Mesothelial cell of epicardium (in vitro differentiated cells): ENCODE measurements at places on chromosomes 4 and X.

DNA sequence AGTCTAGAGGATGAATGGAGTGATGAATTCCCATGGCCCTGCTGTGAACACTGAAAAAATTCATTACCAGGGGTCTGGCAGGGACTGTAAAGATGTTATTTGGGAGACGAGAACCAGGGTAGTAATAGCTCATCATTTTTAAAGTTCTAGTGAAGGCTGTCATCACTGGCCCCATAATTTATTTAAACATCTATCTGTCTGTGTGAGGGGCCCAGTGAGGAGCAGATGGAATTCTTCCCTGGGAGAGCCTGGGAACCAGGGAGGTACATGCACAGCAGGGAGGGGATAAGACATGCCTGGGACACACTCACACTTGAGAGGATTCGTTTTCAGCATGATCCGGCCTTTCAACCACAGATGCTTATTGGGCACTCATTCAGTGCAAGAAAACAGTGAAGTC lies 162.0 kb downstream of the PDGFRA start:
- DNase-seq, result no peak

DNA sequence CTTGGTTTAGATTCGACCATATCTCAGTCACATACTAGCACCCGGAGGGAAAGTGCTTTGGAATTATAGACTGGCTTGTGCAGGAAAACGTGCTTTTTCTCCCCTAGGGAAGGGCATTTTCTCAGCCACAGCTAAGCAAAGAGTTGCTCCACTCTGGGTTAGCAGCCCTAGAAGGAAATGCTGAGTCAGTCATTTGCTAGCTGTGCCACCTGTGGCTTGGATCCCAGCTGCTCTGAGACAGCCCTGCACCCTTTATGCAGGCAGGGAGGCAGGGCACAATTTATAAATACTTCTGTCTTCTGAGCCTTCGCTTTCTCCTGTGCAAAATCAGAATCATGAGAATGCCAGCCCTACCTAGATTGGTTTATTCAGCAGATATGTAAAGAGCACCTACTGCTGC lies 1.3 kb upstream of the USP51 start:
- DNase-seq, result no peak

GRCh38 chrX:537151-537550 lies 93.4 kb upstream of the SHOX start:
- no peak for DNase-seq

DNA sequence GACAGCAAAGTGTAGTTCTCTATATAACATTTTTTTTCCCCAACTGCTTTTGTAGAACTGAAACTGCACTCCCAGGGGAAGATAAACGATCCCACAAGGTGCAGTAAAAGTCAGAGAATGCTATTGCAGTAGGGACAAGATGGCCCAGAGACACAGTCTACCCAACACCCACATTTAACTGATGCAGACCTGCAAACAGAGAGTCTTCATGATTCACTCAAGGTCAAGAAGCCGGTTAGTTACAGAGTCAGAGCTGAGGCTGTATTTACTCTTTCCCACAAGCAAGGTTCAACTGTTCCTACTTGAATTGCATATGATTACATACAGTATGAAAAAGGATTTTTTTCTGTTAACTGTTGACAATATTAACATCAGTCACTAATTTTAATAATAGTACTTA lies 654.6 kb downstream of the IL1RAPL1 start:
- DNase-seq, result no peak

GRCh38 chr4:158018831-158019230 lies 154.0 kb downstream of the GASK1B start:
- DNase-seq, result no peak

DNA sequence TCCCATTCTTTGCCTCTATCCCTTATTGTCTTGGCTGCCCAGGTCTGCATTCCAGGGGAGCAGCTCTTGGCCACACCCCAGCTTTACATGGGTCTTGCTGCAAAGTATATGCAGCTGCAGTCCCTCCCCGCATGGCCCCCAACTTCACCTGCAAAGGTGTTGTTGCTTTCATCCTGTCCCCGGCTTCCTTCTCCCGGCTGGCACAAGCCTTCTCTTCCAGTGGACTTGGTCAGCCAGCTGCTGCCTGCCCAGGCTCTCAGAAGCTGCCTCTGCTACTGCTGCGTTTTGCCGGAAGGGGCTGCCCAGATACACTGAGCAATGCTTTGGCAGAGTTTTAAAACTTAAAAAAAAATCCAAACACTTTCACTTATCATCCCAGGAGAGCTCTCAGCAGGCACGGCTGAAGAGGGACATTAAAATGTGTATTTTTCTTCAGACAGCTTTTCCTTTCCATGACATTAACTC lies 121.2 kb upstream of the PDLIM3 start:
- no peak for DNase-seq

GRCh38 chrX:97400492-97400891 lies 516.8 kb downstream of the RPA4 start:
- DNase-seq, result no peak

GRCh38 chr4:117331817-117332216 lies 246.4 kb upstream of the TRAM1L1 start:
- DNase-seq, result no peak

DNA sequence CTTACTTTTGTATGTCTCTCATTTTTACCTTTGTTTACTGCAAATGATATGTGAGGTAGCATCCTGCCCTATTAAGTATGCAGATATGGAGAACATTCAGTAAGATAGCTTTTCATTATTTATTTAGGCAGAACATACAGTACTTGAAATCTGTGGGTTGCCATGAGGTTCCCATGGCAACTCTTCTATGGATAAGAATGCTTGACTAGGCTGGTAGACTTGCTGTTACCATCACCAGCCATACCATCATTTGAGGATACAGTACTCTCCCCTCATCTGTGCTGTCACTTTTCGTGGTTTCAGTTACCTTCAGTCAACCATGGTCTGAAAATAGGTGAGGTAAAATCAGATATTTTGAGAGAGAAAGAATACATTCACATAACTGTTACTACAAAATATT lies 56.7 kb downstream of the NAF1 start:
- no peak for DNase-seq

GRCh38 chrX:115591856-115592842 lies 31.2 kb downstream of the PLS3 start:
- no peak for DNase-seq

DNA sequence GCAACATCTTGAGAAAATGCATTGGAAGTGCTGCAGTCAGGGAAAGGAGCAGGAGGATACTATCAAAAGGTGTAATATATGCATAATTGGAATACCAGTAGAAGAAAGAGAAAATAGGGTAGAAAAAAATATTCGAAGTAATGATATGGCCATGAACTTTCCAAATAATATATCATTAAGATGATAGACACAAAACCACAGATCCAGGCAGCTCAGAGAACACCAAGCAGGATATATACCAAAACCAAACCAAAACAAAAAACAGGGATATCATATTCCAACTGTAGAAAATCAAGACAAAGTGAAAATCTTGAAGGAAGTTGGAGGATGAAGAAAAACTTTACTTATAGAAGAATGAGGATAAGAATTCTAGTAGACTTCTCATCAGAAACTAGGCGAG lies 9.7 kb upstream of the POLA1 start:
- no peak for DNase-seq

DNA sequence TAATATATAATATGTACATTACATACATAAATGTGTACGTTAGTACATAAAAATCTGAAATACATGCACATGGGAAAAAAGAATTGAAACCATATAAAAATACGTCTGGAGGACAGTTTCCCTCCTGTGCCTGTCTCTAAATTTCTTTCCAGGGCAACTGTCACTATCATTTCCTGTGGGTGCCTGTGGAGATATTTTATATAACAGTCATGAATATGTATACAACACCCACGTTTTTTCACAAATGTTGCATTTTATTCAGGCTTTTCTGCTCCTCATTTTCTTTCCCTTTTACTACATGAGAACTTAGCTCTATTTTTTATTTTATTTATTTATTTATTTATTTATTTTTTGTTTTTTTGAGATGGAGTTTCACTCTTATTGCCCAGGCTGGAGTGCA lies 24.2 kb upstream of the GRPEL1 start:
- DNase-seq, result no peak

GRCh38 chrX:119150163-119151050 lies 22.8 kb upstream of the KIAA1210 start:
- DNase-seq, result no peak

GRCh38 chrX:19785647-19786046 lies 101.8 kb downstream of the SH3KBP1 start:
- DNase-seq, result no peak

DNA sequence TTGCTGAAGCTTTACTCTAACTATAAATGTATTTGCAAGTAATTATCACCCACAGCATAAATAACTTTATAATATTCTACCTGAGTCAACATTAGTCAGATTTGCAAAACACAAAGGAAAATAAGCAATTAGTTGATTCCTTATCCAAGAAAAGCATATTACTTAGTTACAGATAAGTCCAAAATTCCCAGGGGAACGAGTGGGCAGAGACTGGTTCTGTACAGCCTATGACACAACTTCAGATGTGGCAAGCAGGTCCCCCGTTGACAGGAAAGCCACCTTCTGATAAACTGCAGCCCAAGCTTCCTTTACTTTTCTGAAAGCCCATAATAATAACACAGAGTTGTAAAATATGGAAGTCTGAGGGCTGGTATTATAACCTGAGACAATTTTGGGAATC lies 62.4 kb upstream of the NDP start:
- no peak for DNase-seq

DNA sequence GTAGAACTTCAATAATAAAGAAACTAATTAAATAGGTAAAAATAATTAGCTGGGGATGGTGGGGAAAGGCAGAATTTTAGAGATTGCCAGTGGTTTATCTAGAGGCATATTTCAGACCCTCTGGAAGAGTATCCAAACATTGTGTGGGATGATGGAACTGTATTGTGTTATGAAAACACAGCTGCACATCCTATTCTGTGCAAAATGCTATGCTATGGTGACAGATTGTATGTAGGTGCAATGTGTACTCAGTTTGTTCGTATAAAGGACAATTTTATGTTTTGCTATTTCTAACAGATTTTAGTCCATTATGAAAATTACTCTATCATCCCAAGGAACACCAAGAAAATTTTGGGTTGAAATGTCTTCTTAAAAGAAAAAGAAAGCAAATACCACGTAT lies 1054.7 kb downstream of the PDHA2 start:
- DNase-seq, result no peak

DNA sequence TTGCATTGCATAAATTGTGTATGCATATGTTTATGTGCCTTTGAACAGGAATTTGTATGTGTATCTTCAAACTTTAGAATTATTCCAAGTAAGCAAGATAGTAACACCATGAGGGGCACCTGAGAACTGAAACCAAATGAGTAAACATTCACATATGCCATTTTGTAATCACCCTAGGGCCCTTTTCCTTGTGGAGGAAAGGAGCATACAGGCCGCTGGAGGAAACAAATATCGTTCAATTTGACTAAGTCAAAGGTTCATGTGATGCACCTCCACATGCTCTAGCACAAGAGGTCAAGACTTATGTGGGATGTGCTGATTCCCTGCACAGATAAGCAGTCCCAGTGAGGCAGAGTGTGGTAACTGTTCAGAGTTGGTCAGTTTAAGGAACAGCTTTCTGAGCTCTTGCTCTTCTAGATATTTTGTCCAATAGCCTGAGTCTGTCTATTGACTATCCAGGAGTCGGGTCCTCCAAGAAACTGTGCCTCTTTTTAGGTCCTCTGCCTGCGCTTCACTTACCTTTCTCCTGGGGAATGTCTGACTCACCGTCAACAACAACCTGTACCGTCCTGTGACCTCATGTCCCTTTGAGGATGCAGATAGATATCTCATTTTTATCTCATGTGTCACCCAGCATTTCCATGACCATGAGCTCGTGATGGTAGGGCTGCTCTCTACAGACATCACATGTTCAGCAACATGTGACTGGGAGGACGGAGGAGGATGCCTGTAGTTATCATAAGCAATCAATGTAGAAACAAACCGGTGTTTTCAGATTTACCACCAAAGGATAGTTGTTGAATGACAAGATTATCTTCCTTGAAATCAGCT lies 196.9 kb downstream of the NWD2 start:
- DNase-seq, result no peak

- DNase-seq, result no peak
Observed at GRCh38 chrX:2533424-2533823, 32.6 kb upstream of the DHRSX start.

- DNase-seq, result no peak
Observed at GRCh38 chrX:445727-446126, 59.0 kb upstream of the PPP2R3B start.

DNA sequence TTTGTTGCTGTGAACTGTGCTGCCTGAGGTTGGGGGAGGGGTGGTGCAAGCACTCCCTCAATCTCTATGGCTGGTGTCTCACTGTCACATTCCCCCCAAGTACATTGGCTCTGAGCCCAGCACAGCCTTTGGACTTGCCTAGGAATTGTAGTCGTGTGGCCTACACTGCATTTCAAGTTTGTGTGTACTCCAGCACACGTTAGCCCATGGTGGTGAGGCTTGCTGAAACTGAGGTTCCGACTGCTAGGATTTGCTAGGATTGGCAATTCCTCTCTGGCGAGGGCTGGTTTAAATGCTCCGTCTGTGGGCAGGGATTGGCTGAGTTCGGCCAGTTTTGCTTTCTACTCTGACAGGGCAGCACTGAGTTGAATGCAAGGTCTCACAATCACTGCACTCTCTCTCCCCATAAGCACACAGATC lies 121.7 kb upstream of the CXXC4 start:
- DNase-seq, result peak; percentile 43

DNA sequence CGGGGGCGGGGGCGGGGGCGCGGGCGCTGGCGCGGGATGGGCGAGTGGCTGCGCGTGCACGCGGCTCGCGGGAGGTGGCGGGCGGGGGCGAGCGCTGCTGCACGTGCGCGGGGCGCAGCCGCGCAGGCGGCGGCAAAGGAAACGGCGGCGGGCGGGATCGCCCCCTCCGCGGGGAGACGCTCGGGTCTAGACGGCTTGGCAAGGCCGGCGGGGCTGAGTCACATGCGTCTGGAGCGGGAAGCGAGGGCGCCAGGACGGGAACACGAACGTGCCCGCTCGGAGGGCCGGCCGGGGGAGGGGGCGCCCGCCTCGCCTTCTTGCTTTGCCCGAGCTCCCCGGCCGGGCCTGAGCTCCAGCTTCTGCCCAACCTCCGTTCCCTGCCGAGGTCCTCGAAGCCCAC lies 4.3 kb upstream of the HAUS7 start:
- no peak for DNase-seq

- no peak for DNase-seq
Observed at GRCh38 chr4:123120473-123120872, 198.1 kb upstream of the NUDT6 start.

- DNase-seq, result peak; percentile 51
Observed at GRCh38 chr4:186104114-186104889, at the start of gene FAM149A. Gene FAM149A (plus strand): TSS chr4:186104704.

GRCh38 chrX:154025230-154025629 lies 5.5 kb upstream of the IRAK1 start:
- no peak for DNase-seq

- no peak for DNase-seq
Observed at GRCh38 chr4:52234561-52235440, 183.7 kb downstream of the SPATA18 start.

GRCh38 chrX:101385026-101385684 lies 836 bp downstream of the BTK start:
- DNase-seq, result no peak

GRCh38 chrX:136961594-136962135 lies 72.1 kb downstream of the GPR101 start:
- DNase-seq, result no peak

GRCh38 chr4:17246656-17247055 lies 265.2 kb downstream of the QDPR start:
- DNase-seq, result no peak
